ENCODE measurements at places on chromosomes 12 and 14.

GRCh38 chr12:93832131-93832530, 155.0 kb downstream of the CRADD start:
- DNase-seq, result no peak

- no peak for DNase-seq
Measured at GRCh38 chr12:28242496-28243309, 52.4 kb downstream of the CCDC91 start.

- no peak for DNase-seq
Measured at GRCh38 chr14:28754209-28754985, 12.2 kb upstream of the FOXG1 start.

DNA sequence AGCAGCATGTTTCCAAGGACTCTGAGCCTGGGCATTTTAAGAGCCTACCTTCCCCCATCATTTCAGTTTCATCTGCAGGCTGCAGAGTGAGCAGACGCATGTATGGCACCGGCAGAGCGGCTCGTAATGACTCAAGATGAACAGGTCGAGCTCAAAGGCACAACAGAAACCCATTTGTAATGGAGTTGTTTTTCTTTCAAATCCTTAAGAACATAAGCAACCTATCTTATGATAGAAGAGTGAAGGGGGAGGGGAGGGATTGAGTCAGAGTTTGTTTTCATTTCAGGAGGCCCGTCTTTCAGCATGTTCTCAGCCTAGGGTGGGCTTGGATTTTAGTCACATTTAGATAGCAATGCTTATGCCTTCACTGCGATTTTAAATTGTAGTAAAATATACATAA, 54.9 kb upstream of the CISTR start:
- DNase-seq, result no peak

DNA sequence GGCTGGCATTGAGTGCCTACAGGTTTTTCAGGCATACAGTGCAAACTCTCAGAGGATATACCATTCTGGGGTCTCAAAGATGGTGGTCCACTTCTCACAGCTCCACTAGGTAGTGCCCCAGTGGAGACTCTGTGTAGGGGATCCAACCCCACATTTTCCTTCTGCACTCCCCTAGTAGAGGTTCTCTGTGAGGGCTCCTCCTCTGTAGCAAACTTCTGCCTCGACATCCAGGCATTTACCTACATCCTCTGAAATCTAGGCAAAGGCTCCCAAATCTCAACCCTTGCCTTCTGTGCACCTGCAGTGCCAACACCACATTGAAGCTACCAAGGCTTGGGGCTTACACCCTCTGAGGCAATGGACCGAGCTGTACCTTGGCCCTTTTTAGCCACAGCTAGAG, 179.2 kb downstream of the CCDC91 start:
- no peak for DNase-seq

DNA sequence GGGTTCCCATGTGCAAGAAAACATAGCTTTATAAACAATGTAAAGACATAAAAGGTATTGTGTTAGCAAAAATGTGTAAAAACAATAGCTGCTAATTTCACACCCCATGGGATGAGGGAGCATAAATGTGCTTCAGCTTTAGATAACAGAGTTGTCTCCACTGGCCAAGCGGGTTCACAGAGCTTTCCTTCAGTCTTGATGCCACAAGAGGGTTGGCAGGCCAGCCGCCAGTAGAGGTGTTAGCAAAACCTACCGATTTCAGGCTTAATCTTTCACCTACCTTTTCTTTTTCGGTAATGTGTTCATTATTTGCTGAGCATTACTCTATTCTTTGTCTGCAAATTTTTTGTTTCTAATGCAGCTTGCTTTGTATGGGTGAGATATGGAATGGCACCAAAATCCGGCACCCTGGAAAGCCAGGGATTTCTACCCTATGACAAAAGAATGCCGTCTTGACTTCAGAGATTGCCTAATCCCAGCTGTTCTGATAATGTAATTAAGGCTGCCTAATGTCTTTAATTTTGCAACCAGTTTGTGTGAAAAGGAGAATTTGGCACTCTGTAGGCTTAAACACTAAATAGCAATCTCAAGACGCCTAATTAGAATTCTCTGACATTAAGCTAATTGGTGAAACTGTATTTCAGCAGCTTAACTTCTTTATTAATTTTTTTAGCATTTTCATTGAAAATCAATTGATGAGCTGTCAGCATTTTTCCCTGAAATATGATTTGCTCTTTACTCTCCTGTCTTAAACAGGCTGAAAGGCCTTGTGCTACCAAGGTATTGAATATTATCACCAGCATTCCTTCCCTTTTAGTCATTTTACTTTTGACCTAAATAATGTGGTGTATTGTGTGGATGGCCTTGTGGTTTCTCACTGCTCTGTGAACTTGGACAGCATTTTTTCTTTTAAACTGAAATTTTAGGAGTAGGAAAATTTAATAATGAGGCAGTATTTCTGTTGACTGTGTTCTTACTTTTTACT, 60.7 kb downstream of the POLR3B start:
- DNase-seq, result no peak

DNA sequence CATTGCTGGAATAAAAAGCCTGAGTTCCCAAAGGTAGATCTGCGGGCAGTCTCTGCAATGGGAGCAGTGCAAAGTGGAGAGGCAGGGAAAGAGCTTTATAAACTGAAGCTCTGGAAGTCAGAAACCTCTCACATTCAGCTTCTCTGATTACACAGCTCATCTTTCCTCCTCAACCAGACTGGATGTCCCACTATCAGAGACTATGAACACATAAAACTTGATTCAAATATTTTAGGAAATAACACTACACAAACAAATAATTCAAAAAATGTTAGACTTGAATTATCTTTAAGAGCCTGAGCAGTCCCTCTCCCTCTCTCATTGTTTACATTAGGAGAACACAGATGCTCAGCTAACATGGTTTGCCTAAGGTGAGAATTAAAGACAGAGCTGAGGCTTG, 72.9 kb downstream of the DENND5B start:
- no peak for DNase-seq

GRCh38 chr12:120402217-120402616, 33.3 kb upstream of the MSI1 start:
- no peak for DNase-seq

DNA sequence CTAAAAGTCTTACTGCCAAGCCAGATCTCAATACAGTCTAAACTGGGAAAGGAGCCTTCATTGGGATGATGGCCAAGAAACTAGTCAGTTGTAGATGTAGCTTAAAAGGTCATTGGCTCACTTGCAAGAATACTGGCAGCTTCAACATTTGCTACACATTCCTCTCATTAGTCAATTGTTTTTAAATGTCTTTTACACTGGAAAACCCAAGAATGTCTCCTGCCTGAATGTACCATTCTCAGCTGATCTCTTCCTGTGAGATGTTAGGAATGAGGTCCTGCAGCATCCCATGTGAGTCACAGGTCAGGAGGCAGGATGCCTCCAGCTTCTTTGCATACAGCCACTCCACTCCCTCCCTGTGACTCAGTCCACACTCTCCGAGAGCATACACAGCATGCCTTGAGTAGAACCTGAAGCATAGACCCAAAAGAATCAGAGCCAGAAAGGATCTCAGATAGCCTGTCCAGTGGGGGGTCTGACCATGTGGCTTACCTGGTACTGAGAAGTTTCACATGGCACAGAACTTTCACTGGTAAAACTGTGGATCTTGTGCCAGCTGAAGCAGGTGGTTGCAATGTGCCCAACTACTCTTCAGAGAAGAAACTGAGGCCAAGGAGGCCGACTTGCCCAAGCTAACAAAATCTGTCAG, 56.0 kb upstream of the HECTD1 start:
- DNase-seq, result no peak

DNA sequence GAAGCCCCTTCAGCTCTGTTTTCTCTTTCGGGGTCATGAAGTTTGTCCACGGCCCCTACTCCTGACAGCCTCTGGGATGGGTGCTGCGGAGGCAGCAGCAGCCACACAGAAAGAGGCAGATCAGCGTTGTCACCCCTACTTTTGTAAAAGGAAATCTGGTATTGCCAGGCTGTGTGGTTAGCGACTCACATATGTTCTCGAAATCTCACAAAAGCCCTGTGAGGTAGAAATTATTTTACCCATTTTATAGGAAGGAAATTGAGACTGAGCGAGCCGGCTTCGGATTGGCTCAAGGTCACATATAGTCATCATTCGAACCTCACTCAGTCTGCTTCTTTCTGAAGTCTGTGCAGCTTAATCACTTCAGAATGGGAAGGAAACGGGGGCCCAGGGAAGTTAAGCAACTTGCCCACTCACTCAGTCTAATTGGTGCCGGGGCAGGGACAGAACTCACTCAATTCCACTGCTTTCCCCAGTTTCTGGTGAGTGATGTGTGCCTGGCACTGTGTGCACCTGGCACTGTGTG, 1.1 kb upstream of the CKAP4 start:
- DNase-seq, result peak; percentile 37

DNA sequence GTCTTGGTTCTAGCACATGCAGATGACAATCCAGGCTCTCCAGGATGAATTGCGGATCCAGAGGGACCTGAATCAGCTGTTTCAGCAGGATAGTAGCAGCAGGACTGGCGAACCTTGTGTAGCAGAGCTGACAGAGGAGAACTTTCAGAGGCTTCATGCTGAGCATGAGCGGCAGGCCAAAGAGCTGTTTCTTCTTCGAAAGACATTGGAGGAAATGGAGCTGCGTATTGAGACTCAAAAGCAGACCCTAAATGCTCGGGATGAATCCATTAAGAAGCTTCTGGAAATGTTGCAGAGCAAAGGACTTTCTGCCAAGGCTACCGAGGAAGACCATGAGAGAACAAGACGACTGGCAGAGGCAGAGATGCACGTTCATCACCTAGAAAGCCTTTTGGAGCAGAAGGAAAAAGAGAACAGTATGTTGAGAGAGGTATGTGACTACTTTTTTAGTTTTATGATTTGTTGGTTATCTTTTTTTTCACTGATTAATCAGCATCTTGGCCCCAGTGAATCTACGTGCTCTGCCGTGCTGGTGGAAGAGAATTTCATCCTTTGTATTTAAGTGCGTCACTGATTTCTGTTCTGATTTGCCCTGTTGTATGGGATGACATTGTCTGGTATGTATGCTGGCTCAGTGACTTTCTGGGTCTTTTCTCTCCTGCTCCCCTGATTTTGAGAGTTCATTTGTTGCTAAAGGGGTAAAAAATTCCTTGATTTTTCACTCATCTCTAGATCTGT, 92.3 kb downstream of the ERC1 start:
- DNase-seq, result no peak

DNA sequence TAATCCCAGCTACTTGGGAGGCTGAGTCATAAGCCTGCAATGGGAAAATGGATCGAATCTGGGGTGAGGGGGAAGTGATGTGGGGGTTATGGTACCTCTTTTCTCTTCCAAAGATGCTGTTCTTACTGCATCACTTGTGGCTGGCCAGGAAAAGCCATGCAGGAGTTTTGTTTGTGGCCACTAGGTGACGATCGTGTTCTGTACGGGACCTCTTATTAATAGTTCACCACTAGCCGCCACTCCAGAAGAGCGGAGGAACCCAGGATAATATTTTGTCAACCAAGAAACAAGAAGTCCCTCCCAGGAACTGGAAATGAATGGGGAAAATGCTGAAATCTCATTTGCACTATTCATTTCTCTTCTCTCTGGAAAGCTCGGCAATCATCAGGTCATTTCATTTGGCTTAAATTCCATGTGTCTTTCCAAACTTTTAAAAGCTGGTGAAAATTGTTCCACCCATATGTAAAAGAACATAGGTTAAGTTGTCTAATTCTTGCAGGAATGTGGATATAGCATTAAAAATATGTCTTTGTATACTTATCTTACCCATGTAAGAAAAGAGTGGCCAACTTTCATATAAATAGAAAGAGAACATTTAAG, 8.9 kb downstream of the GPR65 start:
- DNase-seq, result no peak

DNA sequence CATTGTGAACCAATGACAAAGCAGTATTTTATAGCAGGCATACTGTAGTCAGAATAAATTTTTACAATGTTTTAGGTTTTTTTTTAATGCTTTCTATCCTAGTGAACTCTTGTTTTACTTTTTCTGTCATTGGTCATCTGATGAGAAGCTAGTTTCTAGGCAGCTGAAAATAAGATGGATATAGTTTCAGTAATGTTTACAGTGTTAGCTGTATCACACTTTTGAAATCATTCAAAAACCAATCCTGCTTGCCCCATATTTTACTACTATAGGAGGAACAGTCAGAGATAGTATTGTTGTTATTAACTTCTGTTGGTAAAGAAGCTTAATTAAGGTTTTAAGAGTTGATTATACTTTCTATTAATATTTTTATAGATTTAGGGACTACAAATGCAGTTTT, 24.5 kb downstream of the USP15 start:
- no peak for DNase-seq

GRCh38 chr12:24363177-24363754, 413.8 kb upstream of the SOX5 start:
- no peak for DNase-seq

- DNase-seq, result no peak
Measured at GRCh38 chr12:4958697-4959375, 49.1 kb downstream of the KCNA1 start.

- DNase-seq, result no peak
Measured at GRCh38 chr12:132056320-132056719, 87.8 kb downstream of the DDX51 start.

- DNase-seq, result no peak
Measured at GRCh38 chr14:50773632-50774541, 57.1 kb downstream of the NIN start.

DNA sequence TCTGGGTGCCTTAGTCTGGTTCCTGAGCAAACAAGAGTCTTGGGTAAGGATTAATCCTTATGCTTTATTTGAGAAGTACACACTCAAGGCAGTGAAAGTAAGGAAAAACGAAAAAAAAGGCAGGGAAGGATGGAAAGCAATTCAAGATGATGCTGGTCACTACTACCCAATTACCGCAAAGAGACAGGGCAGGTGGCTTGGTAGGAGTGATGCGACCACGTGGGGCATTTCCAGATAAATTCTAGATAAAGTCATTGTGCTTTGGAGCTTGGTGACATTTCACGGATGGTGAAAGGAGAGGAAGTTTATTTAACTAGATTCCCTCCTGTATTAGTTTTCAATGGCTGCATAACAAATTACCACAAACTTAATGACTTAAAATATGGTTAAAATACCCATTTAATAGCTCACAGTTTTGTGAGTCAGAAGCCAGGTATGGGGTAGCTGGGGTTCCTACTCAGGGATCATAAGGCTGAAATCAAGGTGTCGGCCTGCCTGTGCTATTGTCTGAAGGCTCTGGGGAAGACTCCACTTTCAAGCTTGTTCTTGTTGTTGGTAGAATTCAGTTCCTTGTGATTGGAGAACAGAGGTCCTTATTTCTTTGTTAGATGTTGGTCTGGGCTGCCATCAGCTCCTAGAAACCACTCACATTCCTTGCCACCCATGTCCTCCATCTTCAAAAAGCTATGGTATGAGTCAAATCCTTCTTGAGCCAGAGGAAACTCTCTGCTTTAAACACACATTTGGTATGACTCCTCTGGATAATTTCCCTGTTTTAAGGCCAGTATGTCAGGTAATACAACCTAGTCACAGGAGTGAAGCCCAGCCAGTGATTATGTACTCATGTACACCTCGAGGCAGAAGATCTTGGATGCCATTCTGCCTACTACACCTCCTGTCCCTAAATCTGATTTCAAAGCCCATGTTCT, 5.6 kb upstream of the HMGA2 start:
- no peak for DNase-seq

- DNase-seq, result no peak
Measured at GRCh38 chr14:101183376-101184103, 280.0 kb upstream of the RTL1 start.

- no peak for DNase-seq
Measured at GRCh38 chr12:124678421-124678893, 111.0 kb upstream of the NCOR2 start.

Data from stimulated activated CD4-positive, alpha-beta T cell treated with anti-CD3 and anti-CD28 coated beads, Interleukin-2, amount 100 ng/mL, for 4 hours (primary cell).